A172 (cell line): ENCODE measurements at places on chromosomes 3 and 15. TPM values are rescaled to one million over a fixed set of nuclear protein-coding genes. Genes with fewer than 3 reads are reported as not detected.

PRC1 gene
- 311 and 334 TPM in 2 replicates for total RNA-seq

GABRR3 gene
- total RNA-seq: not detected in 2 replicates

DNA sequence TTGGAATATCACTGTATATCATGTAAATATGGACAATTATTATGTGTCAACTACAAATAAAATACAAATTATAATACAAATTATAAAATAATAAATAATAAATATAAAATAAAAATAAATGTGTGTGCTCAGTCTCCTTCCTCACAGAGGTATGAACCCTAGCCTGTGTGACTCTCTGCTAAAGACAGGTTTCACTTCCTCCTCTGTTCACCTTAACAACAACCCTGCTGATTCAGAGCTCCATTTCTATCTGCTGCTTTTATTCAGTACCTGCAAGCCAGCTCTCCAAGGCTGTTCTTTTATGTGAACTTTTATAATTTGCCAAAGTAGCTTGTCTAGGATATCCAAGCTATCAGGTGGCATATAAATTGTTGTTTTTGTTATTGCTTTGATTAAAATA, 610.7 kb upstream of the GRM7 start:
- no peak for DNase-seq

DNA sequence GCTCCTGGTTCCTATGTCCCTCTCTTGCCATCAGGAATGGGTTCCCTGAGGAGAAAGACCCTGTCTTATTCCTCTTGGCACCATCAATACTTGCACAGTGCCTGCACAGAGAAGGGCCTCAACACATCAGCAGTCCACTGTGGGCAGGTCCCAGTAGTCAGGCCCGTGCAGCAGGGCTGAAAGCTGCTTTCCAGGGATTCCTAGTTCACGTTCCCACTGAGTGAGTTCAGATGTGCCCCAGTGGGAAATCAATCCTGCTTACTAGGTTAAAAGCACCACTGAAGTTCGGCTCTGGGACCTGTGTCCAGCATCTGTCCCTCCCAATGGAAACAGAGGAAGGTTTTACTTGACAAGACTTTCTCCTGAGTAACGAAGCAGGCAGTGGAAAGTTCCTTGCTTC, 15.7 kb downstream of the RAB43 start:
- no peak for DNase-seq

GRCh38 chr3:69031635-69032034, 18.2 kb upstream of the EOGT start:
- no peak for DNase-seq

- DNase-seq: no peak
These were observed 23.3 kb downstream of the AKAP13 start for GRCh38 chr15:85403745-85404144.

GRCh38 chr3:30457726-30458125, 148.7 kb upstream of the TGFBR2 start:
- no peak for DNase-seq

DNA sequence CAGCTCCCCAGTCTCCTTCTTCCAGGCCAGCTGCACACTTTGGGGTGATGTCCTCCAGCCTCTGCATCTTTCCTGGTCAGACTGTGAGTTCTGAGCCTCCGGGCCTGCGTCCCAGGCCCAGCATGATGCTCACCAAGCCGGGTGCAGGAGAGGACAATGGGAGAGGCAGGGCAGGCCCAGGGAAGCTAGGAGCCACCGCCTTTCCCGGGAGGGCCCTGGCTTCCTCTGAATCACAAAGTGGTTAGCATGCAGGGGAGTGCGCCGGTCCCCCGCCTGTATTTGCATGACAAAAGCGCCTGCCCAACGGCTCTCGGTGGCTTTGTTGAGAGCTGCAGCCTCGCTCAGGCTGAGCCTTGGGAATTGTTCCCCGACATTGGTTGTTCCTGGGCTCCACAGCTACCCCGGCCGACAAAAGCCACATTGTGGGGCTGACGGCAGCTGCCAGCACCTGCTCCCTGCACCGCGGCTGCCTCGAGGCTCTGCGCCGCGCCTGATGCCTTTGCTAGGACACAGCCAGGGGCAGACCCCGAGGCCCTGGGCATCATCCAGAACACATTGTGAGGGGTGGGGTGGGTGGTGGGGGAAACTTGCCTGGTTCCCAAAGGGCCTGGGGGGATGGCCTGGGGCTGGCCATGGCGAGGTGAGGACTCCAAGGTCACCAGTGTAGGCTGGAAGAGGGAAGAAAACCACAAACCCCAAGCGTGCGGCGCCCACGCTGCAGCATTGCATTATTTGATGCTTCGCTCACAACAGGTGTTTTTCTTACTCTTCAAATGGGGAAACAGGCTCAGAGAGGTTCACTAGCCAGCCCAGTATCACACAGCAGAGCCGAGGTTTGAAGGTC, 20.0 kb upstream of the KLF13 start:
- no peak for DNase-seq

DNA sequence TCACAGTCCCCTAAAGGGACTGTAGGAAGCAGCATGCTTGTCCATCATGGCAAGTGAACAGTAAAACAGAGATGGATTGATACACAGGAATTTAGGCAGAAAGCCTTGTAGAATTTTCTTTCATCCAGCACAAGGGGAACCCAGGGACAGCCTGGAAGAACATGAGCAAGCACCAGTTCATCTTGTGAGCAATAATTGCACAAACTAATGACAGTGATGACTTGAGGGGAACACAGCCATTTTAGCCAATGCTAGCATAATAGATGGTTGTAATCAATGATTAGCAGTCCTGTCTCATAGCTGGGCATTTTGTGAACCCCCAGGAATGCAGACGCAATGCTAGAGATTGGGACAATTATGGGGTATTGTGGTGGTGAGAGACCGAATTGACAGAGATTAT, 6.7 kb downstream of the CD200 start:
- no peak for DNase-seq

SLC24A5 gene
- not detected in 2 replicates for total RNA-seq

DNA sequence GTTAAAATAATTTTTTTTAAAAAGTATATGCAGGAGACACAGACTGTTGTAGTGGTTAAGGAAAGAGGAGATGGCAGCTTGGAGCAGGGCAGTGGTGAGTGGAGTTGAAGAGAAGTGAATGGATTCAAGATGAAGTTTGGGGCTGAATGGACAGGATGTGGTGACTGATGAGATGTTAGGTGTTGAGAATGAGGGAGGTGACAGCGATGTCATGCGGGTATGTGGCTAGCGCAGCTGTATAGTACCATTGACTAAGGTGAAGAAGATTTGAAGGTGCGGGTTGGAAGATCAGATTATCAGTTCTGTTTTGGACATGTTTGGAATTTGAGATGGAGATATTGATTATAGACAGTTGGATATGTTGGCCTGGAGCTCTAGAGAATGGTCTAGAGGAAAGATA, 20.1 kb downstream of the FBXO22 start:
- no peak for DNase-seq

FMN1 gene
- 0.36 and 0.95 TPM in 2 replicates for total RNA-seq
